ENCODE measurements at places on chromosomes 7 and 10.

- no peak for DNase-seq
Observed at GRCh38 chr7:39415091-39415787, 151.0 kb upstream of the YAE1 start.

DNA sequence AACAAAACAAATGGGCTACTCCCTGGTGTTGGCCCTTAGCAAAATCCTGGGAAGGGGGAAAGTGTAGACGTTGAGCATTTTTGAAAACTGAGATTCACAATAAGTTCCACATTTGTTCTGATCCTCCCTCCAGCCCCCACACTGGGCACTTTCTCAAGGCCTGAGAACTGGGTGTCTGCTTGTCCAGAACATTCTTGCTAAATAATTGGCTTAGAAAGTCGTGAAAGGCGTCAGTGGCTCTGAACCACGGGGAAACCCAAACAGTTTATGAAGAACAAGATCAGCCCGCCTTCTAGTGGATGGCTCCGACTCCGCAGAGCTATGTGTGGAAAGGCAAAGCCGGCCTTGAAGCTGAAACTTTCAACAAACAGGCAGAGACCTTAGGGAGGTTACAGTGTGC, 370.1 kb downstream of the PRPF18 start:
- DNase-seq = no peak

- no peak for DNase-seq
Observed at GRCh38 chr10:1328981-1329614, 272.9 kb downstream of the WDR37 start.

- no peak for DNase-seq
Observed at GRCh38 chr10:111392159-111392558, 315.3 kb downstream of the ADRA2A start.

DNA sequence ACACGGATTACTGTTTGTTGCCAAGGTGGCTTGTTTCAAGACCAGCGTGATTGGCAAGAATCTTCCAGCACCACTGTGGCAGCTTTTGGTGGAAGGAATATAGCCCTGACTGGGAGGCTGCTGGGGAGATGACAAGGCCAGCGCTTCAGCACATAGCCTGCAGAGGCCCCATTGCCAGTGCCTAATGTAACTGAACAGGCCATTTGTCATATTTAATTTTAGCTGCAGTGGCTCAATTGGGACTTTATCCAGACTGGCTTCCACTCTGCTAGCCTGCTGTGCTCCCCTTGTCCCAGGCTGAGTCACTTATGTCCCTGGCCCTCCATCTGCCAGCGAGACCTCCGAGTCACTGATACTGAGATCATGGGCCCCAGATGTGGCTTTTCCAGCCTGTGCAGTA, 483.1 kb downstream of the GALNT17 start:
- no peak for DNase-seq

DNA sequence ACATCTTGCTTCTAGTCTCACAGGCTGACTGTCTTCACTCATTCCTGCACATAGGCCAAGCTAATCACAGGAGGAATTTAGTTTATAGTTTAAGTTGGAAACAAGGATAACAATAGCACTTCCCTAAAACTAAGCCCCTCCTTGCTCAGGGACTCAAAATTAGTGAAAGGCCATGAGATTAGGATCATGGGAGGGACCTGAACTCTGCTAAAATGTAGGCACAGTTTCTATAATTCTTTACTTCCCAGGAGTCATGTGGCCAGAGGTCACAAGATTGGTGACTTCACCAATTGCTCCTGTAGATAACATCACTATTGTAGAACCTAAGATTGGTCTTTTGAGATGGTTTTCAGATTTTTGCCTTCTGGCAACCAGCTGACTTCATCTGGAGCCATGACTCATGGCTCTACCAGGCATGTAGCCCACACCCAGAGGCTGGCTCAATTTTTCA, 14.8 kb upstream of the UPP1 start:
- no peak for DNase-seq

- DNase-seq = no peak
Observed at GRCh38 chr10:51651063-51651462, 48.3 kb downstream of the CSTF2T start.

DNA sequence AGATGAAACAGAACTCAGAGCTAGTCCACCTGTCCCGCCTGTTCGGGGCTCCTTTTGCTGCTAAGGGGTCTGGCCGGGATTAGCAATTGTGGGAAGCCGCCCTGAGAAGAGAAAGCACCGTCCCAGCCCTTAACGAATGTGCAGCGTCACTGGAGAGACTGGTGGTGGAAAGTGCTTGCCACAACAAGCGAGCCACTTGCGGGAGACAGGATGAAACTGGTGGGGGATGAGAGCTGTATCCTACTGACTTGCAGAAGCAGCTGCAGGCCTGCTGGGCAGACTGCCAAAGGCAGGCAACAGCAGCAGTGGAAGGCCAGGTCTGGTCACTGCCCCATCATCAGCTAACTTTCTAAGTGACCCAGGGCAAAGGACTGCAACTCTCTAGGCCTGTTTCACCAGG, 95.4 kb downstream of the FAM53B start:
- peak; percentile 50 for DNase-seq

DNA sequence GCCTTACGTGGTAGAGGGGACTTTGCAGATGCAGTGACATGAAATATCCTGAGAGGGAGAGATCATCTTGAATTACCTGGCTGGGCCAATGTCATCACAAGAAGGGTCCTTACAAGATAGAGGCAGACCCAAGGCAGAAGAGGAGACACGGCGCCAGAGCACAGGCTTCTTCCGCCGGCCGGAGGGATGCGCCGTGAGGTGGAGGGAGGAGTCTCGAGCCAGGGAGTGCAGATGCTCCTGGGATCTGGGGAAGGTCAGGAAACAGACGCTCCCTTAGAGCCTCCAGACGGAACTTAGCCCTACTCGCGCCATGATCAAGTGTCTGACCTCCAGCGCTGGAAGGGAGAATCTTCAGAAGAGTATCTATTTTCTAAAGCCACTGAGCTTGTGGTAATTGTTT, 304.8 kb downstream of the GLRX3 start:
- no peak for DNase-seq

DNA sequence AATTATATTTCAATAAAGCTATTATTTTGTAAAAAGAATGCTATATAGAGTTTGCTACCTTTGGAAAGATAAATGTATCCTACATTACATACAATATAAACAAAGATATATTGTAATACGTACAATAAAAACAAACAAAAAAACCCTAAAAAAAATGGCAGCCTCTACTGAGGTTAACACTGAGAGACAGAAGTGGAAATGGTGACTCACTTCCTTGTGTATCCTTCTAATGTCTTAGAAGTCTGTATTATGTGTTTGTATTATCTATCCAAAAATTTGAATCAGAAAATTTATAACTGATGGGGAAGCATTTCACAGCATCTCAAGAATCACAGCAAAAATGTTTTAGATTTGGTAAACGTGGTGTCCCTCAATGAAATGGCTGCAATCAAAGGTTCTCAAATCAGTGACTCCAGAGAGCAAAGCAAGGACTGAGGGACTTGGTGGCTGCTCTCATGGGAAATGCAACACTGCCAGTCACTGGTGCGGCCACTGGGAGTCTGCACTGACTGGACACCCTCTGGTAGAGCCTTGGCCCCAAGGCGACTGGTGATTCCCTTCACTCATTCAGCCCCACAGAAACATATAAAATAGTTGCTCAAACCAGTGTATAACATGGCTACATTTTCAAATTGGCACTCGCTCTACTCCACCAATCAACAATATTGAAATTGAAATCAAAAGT, 53.8 kb downstream of the PANK1 start:
- DNase-seq = no peak

GRCh38 chr10:36424502-36424901, 700.9 kb upstream of the ANKRD30A start:
- no peak for DNase-seq

DNA sequence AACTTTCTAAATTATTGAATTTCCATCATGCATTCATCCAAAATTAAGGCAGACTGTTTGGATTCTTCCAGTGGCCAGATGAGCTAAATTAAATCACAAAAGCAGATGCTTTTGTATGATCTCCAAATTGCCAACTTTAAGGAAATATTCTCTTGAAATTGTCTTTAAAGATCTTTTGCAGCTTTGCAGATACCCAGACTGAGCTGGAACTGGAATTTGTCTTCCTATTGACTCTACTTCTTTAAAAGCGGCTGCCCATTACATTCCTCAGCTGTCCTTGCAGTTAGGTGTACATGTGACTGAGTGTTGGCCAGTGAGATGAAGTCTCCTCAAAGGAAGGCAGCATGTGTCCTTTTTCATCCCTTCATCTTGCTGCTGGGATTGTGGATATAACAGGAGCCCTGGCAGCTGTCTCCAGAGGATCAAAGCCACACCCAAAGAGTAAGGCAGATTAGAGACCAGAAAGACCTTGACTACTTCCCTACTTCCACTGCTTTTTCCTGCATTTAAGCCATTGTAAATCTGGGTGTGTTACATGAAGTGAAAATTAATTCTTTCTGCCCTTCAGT, 8.2 kb upstream of the CFAP69 start:
- no peak for DNase-seq

DNA sequence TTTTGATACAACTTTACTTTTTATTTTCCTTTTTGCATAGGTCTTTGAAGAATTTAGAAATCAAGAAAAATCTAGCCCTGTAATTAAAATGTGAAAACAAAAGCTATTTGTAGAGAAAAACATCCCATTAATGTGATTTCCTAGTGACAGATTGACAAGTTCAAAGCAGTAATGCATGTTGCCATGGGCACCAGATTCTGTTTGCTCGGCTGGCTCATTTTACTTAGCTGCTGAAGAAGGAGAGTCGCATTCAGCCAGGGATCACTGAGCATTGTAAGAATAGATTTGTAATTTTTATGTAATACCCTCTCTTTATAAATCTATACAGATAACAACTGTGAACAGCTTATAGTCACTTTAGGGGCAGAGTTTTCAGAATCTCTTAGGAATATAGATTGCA, 28.5 kb downstream of the DNAJB9 start:
- DNase-seq = no peak

DNA sequence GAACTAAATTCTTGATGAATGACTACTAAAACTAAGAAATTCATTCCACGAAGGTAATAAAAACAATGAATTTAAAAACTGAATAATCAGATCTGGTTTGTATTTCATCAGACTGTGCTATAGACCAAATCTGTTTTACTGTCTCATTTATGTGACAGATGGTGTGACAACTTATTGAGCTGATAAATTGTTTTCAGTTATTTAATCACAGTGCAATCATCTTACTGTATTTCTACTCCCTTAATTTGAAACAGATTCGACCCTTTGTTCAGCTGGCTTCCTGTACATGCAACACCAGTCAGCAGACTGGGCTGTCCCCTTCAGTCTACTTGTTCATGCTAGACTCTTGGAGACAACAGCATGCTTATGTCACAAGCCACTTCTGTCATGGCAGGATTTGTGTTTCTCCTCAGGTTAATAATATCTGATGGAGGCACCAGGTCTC, 150.9 kb downstream of the MBL2 start:
- no peak for DNase-seq

DNA sequence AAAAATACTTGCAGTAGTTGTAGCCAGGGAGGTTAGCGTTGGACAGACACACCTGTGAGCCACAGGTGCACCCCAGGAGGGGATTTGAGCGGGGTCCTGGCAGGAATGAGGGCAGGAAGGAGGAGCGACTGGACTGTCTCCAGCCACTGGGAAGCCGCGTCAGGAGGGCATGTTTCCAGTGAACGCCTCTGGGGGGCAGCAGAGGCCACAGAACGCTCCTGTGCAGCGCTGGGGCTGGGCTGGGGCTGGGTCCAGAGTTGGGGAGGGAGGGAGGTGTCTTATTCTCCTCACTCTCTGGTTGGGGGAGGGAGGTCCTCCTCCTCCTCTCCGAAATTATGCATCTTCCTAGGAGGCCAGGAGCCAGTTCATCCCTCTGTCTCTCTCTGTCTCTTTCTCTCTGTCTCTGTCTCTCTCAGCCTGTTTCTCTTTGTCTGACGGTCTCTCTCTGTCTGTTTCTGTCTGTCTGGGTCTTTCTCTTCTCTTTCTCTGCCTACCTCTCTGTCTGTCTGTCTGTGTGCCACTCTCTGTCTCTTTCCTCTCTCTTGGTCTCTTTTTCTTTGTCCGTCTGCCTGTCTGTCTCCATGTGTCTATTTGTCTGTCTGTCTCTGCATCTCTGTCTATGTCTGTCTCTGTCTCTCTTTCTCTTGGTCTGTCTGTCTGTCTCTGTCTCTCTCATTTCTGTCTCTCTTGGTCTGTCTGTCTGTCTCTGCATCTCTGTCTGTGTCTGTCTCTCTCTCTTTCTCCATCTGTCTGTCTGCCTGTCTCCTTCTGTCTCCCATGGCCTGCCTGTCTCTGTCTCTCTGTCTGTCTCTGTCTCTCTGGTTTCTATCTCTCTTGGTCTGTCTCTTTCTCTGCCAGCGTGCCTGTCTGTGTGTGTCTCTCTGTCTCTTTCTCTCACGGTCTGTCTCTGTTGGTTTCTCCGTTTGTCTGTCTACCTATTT, 9.9 kb upstream of the PSMG3 start:
- peak; percentile 35 for DNase-seq

- DNase-seq = no peak
Observed at GRCh38 chr7:75879771-75880184, 944 bp downstream of the RHBDD2 start.

GRCh38 chr7:94618126-94618525, 37.8 kb downstream of the SGCE start:
- DNase-seq = no peak

DNA sequence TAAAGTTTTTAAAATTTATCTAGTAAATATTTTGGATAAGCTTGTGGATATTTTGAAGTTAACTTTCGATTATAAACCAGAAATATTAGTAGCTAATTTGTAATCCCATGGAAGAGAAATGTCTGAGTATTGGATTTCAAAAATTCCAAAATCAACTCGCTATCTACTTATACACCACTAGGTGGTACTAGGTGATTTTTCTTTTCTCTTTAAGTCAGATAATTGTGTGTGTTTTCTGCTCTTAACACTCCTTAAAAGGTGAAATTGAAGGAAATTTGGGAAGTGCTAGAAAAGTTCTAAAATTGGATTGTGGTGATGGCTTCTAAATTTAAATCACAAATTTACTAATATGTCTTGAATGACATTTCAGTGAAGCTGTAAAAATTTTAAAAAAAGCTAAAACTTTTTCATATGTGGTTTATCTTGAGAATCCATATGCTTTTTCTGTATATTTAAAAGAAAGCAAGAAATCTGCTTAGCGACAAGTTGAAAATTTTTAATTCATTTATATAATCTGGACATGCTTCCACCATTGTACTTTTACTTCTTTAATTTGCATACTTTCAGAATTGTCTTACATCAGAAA, 90.2 kb downstream of the IPMK start:
- DNase-seq = peak; percentile 12

DNA sequence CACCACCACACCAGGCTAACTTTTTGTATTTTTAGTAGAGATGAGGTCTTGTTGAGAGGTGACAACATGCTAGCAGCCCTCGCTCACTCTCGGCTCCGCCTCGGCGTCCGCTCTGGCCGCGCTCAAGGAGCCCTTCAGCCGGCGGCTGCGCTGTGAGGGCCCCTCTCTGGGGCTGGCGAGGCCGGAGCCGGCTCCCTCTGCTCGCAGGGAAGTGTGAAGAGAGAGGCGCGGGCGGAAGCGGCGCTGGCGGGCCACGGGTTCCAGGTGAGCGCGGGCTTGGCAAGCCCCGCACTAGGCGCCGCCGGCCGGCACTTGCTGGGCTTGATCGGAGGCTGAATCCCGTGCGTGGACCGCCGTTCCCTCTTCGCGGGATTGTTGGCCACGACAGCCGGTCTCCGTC, 83.0 kb downstream of the EEPD1 start:
- no peak for DNase-seq
